ENCODE measurements at places on chromosomes 5 and 9.

DNA sequence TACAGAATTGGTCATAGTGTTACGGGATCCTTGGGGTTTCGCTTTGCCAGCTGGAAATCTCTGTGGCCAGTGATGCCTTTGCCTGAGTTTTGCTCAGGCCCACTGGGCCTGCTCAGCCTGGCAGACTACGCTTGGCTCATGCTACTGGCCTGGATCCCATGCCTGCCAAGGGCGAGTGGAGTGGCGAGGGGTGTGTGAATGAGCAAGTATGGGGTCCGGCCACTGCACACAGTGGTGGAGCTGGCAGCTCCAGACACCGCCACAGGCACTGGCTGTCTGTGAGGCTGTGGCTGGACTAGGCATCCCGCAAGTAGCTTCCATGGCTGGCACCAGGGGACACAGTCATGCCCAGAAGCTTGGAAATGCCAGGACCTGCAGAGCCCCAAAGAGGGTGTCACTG is 240.3 kb downstream of the ARRDC3 start:
- DNase-seq = no peak
- H3K4me3 ChIP-seq = no peak overlapping the region
- no peaks in the 10 kb centered on the region for H3K27me3 ChIP-seq
- H3K27ac ChIP-seq = no peak overlapping the region
- no peaks in the 10 kb centered on the region for H3K36me3 ChIP-seq

- H3K27ac ChIP-seq = no peak overlapping the region
- H3K4me1 ChIP-seq = peaks cover 7% of the 10 kb centered on the region
- H3K4me3 ChIP-seq = no peak overlapping the region
- H3K27me3 ChIP-seq = no peaks in the 10 kb centered on the region
Observed at GRCh38 chr9:83473488-83473971, 64.7 kb downstream of the FRMD3 start.

- H3K4me3 ChIP-seq = no peak overlapping the region
- H3K27ac ChIP-seq = no peak overlapping the region
- no peak for DNase-seq
- no peaks in the 10 kb centered on the region for H3K4me1 ChIP-seq
Observed at GRCh38 chr5:60136841-60137240, 243.3 kb upstream of the PDE4D start.

DNA sequence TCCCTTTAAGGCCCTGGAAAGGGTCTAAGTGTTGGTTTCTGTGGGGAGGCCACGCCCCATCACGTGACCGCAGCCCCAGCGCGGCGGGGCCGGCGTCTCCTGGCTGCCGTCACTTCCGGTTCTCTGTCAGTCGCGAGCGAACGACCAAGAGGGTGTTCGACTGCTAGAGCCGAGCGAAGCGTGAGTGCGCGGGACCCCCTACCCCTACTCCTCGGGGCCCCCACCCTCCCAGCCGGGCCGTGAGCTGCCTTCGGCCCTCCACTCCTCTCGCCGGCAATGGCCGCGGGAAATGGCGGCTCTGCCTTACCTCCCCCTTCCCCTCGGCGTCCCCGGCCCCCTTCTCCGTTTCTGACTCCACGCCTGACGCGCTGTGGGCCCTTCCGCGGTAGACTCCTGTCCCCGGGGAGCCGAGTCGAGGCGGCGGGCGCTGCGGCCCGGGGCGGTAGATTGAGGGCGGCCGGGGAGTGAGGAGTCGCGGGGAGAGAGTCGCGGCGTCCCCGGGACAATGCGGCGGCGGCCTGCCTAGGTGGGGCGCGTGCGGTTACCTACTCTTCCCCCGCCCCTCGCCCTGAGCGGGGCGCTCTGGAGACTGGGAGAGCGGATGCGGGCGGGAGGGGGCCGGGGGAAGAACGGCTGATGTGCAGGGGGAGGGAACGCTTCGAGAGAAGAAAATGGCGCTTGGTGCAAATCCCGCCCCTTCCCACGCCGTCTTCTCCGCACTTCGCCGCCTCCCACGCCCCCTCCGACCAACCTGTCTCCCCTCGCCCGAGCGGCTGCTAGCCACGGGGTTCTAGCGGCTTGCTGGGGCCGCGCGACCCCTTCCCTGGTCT is at the start of gene SUB1:
Gene SUB1 (plus strand): TSS at position 112 of the 830 bp plus-strand sequence. CDS start 2,956 bp downstream, outside the sequence.
- H3K4me3 ChIP-seq = peak within 1 kb of the TSS; percentile 95
- peaks cover 7% of the 10 kb centered on the region for H3K36me3 ChIP-seq
- DNase-seq = peak; percentile 95

- H3K27me3 ChIP-seq = no peaks in the 10 kb centered on the region
- no peak for DNase-seq
- peaks cover 20% of the 10 kb centered on the region for H3K36me3 ChIP-seq
- no peak overlapping the region for H3K4me3 ChIP-seq
- H3K27ac ChIP-seq = no peak overlapping the region
- no peaks in the 10 kb centered on the region for H3K4me1 ChIP-seq
Observed at GRCh38 chr9:37187713-37188439, 67.5 kb downstream of the ZCCHC7 start.

DNA sequence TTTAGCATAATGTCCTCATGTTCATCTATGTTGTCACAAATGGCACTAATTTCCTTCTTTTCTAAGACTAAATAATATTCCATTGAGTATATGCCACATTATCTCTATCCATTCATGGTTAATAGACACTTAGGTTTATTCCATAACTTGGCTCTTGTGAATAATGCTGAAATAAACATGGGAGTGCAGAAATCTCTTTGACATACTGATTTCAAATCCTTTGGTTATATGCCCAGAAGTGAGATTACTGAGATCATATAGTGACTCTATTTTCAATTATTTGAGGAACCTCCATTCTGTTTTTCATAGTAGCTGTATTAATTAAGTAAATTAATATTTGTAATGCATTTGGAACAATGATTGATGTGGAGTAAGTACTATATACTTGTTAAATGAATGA is 13.0 kb downstream of the SMIM3 start:
- H3K36me3 ChIP-seq = peaks cover 14% of the 10 kb centered on the region
- DNase-seq = no peak
- H3K4me3 ChIP-seq = no peak overlapping the region
- no peaks in the 10 kb centered on the region for H3K27me3 ChIP-seq
- H3K27ac ChIP-seq = no peak overlapping the region

DNA sequence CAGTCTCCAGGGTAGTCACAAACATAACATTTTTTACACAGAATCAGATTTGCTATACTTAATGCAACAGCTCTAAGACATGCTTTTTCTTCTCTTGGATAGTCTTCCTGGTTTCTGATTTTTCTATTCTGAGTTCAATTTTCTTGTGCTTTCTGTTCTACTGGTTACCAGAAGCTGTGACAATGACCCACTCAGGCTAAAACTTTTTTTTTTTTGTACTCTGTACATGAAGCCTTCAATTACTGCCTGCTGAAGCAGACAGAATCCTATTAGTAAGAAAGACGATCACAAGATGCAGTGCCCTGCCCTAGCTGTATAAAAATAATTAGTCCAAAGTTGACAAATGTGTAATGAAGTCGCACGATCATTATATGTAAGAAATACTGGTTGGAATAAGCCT is 231.1 kb upstream of the TBCA start:
- no peak for DNase-seq
- no peak overlapping the region for H3K27ac ChIP-seq
- peaks cover 7% of the 10 kb centered on the region for H3K4me1 ChIP-seq
- no peaks in the 10 kb centered on the region for H3K27me3 ChIP-seq

- no peak for DNase-seq
- H3K27ac ChIP-seq = peak overlapping the region; percentile 68
- no peaks in the 10 kb centered on the region for H3K36me3 ChIP-seq
Observed at GRCh38 chr5:5158472-5158895, 18.4 kb downstream of the ADAMTS16 start.

DNA sequence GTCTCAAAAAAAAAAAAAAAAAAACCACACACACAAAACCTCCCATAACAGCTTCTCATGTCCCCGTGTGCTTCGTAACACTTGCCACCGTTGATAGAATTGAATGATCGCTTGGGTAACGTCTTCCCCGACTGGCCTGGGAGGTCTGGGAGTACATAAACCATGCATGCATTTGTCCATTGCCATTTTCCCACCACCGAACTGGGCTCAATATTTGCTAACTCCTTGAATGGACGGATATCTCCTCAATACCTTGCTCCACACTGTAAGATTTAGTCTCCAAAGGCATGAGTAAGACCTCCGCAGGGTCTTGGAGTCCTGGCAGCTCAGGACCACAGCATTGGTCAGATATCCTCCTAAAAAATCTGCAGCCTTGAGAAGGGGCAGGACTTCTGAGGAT is 3.2 kb upstream of the P4HA2 start:
- H3K4me3 ChIP-seq = no peak overlapping the region
- peaks cover 14% of the 10 kb centered on the region for H3K4me1 ChIP-seq
- no peaks in the 10 kb centered on the region for H3K27me3 ChIP-seq
- DNase-seq = no peak
- no peak overlapping the region for H3K27ac ChIP-seq
- H3K36me3 ChIP-seq = no peaks in the 10 kb centered on the region

DNA sequence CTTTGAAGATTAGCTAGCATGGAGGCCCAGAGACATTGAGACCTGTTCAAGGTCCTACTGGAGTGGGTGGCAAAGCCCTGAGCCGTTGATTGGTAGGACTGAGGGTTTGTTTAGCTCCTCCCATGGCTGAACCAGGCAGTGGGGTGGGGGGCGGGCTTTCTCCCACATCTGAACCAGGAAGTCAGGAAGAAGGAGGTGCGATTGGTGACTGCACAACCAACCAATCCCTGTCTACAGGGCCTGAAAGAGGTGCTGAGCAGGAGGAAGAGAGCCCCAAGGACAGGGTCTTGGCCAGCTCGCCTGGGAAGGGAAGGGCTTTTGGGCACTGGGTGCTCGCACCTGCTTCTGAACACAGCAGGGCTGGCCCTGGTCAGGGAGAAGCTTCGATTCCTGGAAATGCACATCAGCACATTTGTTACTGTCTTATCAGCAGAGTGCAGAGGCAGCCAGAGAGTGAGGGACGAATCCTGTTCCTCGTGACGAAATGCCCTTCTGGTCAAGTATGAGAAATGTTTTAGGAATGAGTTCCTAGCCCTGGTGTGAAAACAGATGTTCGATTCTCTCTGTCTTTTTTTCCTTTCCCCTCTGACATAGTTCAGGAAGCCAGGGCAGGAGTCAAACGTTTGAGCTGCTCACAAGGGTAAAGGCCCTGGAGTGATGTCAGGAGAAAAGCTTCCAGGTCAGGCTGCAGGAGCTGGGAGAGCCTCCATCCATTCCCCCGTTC is 294.8 kb upstream of the KLF4 start:
- peak overlapping the region; percentile 4 for H3K27ac ChIP-seq
- no peak overlapping the region for H3K4me3 ChIP-seq
- peak; percentile 39 for DNase-seq
- no peaks in the 10 kb centered on the region for H3K27me3 ChIP-seq
- no peaks in the 10 kb centered on the region for H3K4me1 ChIP-seq
- no peaks in the 10 kb centered on the region for H3K36me3 ChIP-seq

- H3K36me3 ChIP-seq = no peaks in the 10 kb centered on the region
- no peak for DNase-seq
- no peak overlapping the region for H3K4me3 ChIP-seq
- no peak overlapping the region for H3K27ac ChIP-seq
Observed at GRCh38 chr5:59143926-59144333, 561.1 kb downstream of the RAB3C start.

Measured in stomach (tissue), 19 donors.